ENCODE measurements at places on chromosomes 11 and 22. TPM values are rescaled to one million over a fixed set of nuclear protein-coding genes. Genes with fewer than 3 reads are reported as not detected.

DNA sequence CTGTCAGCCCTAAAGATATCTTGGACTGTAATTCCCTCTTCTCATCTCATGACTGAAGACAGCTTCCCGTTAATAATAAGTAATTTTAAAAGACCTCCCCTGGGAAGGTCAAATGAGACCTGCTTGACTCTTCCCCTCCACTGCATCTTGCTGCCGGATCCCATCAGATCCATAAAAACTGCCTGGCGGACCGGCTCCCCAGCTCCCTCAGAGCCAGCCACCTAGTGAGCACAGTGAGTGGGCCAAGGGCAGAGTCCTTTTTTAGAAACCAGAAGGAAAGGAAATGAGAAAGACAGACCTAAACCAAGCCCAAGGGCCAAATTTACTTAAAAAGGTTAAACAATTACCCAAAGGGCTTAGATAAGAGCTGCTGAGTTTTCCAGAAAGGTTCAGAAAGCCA lies 595.3 kb downstream of the OPCML start:
- no peak for DNase-seq

GRCh38 chr22:37330200-37331033 lies 48.1 kb downstream of the CYTH4 start:
- DNase-seq: peak; percentile 57

DNA sequence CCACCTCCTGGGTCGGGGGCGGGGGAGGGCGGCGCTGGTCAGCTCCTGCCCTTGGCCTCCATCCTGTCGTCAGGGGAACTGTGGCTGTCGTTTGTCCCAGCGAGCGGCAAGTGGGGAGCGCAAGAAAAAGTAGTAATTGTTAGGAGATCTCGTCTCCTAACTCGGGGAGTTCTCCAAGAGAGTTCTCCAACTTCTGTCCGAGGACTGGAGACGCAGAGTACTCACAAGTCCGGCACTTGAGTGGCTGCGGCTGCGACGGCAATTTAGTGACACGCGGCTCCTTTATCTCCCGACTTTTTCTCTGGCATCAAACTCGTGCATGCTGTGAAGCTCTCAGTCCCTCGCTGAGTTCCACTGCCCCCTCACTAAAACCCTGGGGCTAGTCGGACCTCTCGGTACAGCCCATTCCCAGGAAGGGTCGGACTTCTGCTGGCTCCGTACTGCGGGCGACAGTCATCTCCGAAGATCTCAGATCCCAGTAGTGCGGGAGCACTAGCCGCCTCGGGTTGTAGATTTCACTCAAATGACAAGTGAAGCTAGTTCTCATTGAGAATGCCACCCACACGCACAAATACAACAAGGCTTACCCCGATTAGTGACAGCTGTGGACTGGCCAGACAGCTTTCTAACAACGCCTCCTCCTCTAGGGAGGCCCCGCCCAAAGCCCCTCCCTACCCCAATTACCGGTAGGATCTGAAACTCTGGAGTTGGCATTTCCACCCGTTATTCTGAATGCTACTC lies at the start of gene PGR:
TSS of gene PGR (minus strand) at position 611 of the 741 bp plus-strand sequence. CDS start 743 bp downstream, outside the sequence.
- DNase-seq: no peak

DNA sequence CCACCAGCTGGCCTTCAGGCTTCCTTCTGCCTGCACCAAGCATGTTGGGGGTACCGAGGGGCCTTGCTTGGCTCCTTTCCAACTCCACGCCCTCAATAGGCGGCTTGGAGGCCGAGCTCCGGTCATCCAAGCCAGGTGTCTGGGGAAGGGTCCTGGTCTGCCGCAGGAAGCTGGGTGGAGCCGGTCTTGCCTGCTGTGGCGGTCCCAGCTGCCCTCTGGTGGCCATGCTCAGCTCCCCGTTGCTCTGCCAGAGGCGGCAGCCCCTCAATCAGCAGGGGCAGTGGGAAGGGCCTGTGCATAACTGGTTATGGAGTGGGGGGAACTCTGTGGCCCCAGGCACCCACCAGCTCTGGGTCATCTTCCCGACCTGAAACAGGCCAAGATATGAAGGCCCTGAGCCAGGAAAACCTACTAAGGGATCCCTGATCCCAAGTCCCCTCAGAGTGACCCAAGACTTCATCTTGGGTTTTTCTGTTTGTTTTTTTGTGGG lies 3.2 kb downstream of the ARVCF start:
- peak; percentile 24 for DNase-seq

DNA sequence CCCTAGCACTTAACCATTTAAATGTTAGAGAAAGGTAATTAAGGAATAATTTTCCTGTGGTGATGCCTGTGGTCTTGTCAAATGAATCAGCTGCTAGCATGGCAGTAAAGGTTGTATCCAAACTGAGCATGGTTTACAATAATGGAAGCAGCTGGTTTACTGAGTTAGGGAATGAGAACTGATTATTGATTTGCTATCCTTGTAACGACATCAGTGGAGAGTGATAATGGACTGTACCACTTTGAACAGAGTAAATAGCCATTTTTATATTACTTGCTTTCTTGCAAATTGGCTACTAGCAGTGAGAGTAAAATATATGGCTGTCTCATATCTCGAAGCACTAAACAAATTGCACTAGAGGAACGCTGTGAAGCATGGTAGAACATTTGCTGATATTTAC lies 589.0 kb upstream of the ANO5 start:
- no peak for DNase-seq

Gene ZNF215
- polyA plus RNA-seq: not detected

Gene OR8A1
- polyA plus RNA-seq: not detected

- no peak for DNase-seq
These were observed 1.2 kb upstream of the TRIM3 start for GRCh38 chr11:6474806-6475500.

Gene PPP6R3
- polyA plus RNA-seq: 54.5 TPM

GRCh38 chr11:74746868-74747267 lies 1.8 kb upstream of the RNF169 start:
- no peak for DNase-seq

Gene MMP3
- not detected for polyA plus RNA-seq

Gene PLEKHA7
- polyA plus RNA-seq: 0.73 TPM

Gene CEND1
- polyA plus RNA-seq: not detected

Gene AMPD3
- 11.9 TPM for polyA plus RNA-seq

DNA sequence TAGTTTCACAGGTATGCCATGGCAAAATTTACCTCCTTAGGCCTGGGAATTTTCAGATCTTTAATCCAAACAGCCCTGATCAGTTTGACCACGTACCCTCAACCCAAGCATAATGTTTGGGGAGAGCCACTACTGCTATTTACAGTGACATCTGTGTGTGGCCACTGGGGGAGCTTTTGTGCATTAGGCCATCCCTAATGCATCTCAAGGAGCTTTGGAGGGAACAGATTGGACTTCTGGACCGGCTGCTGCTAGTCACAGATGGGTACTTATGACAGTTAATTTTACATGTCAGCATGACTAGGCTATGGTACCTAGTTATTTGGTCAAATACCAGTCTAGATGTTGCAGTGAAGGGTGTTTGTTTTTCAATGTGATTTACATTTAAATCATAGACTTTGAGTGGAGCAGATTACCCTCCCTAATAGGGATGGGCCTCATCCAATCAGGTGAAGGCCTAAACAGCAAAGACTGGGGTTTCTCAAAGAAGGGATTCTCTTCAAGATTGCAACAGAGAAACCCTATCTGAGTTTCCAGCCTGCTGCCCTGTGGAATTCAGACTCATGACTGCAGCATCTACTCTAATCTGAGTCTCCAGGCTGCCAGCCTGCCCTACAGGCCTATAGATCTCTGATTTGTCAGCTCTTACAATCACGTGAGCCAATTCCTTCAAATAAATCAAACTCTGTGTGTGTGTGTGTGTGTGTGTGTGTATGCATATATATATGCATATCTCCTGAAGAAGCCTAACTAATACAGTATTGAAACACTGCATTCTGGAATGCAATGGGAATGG lies 38.0 kb upstream of the GALNT18 start:
- DNase-seq: no peak

GRCh38 chr22:17400305-17400704 lies 31.0 kb downstream of the CECR2 start:
- no peak for DNase-seq

Measured in CD4-positive, CD25-positive, alpha-beta regulatory T cell (primary cell).